ENCODE measurements at places on chromosomes 5 and 9.

DNA sequence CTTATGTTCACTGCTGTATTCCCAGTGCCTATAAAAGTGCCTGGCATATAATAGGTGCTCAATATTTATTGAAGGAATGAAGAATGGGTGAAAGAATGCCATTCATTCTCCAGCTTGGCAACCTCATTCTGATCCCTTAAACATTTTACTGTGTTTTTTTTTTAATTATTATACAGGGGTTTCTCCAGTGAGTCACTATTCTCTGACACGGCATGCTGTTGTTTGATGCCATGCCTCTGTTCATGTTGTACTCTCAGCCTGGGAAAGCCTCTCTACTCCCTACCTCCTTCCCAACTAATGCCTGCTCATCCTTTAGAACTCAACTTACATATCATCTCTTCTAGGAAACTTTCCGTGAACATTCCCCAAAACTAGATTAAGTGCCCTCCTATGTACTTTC is 70.2 kb upstream of the PHF24 start:
- ATAC-seq, result no peak

- ATAC-seq, result no peak
Observed at GRCh38 chr9:75235632-75236031, 147.3 kb downstream of the OSTF1 start.

- no peak for ATAC-seq
Observed at GRCh38 chr5:15757103-15757502, 257.1 kb downstream of the FBXL7 start.

DNA sequence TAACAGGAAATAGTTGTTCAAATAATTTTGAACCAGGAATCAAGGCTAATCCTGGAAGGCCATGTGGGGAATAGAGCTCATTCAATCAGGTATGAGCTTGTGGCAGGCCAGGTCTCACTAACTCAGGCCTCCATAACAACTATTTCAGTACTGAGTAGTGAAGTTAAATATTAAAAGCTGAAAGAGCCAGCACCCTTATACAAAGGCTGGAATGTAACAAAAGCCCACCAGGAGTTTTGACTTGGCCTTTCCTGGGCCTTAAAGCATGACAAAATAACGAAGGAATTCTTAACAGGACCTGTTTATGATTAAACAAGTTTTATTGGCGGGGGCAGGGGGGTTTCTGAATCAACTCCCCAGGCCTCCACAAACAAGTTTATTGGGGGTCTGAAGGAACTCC is 1146.7 kb downstream of the CDH9 start:
- ATAC-seq, result no peak

DNA sequence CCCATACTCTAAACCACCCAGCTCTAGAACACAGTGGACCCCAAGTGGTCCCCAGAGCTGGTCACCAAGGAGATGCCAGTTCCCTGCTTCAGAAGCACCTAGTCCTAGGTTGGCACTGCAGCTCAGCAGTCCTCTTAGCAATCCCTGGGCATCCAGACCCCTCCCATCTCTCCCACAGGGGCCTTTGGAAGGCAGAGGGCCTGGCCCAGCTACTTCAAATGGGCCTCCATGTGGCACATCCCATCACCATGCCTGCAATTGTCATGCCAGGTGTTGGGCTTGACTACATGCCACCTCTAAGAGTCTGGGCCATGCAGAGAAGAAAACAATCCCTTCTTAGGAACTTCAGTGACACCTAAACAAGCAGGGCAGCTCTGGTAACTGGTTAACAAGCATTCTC is 14.1 kb downstream of the MACROH2A1 start:
- ATAC-seq, result no peak

DNA sequence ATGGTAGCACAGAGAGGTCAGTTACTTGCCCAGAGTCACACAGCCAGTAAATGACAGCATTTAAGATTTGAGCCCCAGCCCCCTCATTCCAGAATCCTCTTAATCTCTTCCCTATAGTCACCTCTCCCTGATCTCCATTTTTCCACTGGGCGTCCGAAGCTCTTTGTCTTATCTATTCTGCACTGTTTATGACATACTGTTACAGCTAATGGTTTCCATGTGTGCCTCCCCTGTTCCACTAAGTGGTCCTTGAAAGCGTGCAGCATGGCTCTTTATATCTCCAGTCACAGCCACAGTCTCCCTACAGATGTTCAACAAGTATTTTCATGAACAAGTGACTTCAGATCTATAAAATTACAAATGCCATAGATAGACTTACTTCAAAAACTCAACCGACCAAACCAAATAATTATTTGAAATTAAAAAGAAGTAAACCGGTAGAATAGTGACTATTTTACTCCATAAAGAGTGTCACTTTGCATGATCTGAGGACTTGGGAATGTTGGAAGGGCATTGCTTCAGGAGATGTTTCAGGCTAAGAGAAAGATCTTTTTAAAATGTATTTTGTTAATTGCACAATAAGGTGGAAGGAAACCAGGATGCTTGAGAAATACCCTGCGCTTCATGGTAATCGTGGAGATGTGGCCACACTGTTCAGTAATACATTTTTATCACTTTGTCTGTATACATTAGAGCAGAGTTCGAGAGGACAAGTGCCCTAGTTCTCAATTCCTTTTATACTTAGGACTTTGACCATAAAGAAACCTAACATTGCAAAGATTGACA is 237.2 kb downstream of the FBXL7 start:
- no peak for ATAC-seq

DNA sequence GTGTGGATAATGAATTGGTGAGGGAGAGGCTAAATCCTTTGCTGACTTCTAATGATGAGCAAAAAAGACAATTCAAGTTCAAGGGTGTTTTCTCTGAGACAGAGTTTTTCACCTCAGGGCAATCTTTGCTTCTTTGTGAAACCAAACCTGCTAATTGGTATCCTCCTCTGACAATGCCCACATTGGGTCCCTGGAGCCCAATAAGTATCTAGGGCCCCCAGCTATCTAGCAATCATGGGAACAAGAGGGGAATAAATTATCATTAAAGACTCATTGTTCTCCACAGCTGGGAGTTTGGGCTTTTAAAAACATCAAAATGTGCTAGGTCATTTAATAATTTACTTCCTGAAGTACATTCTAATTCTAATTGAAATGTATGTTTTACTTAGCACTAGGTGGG is 227.3 kb downstream of the TMEM167A start:
- ATAC-seq, result no peak

DNA sequence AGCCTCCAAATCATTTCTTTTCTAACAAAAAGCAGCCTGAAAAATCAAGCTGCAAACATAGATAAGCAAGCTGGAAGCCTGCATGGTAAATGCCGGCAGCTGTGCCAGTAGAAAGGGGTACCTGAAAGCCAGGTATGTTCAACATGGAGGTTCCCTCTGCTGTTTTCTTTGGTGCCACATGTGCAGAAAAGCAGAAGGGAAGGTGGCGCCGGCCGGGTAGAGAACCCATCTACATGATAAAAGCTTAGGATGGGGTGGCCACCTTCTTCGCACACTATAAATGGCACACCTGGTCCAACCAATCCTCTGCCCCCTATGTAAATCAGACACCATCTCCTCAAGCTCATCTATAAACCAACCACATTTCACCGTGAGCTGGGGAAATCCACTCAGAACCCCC is 268.9 kb upstream of the IRX2 start:
- ATAC-seq, result no peak

- no peak for ATAC-seq
Observed at GRCh38 chr5:45604092-45604491, 92.1 kb downstream of the HCN1 start.

DNA sequence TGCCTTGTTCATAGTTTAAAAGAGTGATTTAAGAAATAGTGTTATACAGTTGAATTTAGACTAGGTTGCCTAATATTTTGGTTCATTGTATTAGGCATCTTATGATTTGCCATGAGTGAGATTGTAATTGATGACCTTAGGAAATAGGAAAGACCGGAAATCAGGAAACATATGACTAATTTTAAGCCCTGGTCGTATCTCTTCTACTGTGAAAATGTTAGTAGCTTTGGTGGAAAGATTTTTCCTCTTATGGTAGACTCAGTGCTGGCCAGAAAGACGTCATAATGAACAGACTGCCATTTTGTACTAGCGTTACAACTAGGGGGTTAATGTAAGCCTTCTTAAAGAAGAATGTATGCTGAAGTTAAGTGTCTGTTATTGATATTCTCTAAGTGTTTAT is 21.7 kb downstream of the SMARCA2 start:
- no peak for ATAC-seq

DNA sequence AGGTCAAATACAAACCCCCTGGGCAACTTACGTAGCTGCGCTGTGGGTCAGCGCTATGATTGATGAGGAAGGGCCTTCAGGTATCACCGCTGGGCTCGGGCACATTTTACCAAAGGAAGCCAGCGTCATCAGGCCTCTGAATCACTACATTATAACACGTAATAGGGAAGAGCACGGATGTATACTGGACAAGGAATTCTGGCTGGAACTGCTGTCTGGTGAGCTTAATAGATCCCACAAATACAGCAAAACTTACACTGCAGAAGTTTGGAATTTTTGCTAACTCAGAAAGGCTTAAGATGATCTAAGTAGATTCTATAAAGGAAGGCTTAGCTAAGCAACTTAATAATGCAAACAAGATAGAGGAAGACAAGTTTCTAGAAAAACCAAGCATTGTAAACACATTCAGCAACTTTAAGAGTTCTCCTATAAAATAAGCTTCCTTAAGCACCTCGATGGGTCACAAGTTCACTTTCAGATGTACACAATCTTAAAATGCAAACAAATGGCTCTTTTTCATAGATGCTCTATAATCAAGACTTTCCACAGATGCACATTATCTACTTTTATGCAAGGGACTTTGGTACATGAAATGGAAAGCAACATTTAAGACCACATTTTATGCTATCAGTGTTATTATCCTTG is 360.1 kb upstream of the PANK3 start:
- ATAC-seq, result no peak

DNA sequence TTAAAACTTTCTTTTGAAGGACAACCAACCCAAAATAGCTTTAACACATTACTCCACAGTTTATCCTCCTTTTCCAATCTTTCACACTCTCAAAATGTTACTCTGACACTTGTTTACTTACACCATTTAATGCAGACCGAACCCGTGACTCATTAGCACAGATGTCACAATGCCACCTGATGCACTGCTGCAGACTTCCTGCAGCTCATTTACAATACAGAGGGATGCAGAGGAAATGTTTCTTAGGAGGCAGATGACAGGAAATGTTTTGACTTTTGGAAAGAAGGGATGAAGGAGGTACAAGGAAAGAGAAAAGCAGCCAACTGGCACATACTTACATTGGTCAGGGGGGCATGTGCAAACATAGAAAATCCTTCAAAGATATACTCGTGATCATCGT is 39.0 kb downstream of the DROSHA start:
- no peak for ATAC-seq

GRCh38 chr9:1875921-1876448 is 139.2 kb upstream of the SMARCA2 start:
- ATAC-seq, result peak; percentile 66

DNA sequence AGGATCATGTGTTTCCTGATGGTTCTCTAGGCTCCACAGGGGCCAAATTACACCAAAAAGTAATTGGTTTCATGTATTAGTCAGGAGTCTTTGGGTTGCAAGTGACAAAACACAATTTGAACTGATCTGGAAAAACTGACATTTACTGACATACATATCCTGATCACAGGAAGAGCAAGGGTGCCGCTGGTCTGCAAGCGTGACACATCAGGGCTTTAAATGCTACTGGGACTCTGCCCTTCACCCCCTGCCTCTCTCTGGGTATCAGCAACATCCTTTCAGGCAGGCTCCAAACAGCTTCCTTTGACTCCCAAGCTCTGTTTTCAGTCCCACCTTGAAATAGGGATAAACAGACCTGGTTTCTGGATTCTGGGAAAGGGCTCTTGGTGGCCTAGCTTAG is 197.5 kb downstream of the PALM2AKAP2 start:
- ATAC-seq, result peak; percentile 46

DNA sequence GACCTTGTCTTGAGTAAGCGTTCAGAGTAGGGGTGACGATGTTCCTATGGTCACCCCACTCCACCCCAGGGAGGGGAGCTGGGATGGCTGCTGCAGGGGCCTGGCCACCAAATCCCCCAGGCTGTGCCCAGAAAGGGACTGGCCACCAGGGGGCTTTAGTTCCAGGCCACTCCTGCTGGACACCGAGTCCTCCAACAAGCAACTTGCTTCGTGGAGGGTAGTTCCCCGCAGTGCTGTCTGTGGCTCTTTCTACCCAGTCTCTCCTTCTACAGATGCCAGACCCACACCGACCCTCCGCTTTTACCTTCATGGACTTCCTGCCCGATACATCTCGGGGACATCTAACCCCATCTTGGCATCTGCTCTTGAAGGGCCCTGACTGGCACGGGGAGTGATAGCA is 35.7 kb upstream of the GABRP start:
- no peak for ATAC-seq

DNA sequence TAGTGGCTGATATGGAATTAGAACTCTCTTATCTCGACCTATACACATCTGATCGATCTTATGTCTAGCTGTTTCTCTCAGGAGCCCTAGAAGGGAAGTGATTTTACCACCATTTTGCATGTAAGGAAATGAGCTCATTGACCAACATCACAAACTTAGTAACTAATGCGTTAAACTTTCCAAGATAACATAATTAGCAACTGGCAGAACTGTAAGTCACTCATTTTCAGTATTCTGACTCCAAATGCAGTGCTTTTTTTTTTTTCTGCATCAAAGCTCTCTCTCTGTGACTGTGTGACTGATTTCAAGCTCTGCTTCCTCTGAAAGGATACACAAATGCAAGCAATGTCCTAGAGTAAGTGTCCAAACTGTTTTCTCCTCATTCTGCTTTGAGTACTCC is 68.1 kb upstream of the FBXL7 start:
- no peak for ATAC-seq

DNA sequence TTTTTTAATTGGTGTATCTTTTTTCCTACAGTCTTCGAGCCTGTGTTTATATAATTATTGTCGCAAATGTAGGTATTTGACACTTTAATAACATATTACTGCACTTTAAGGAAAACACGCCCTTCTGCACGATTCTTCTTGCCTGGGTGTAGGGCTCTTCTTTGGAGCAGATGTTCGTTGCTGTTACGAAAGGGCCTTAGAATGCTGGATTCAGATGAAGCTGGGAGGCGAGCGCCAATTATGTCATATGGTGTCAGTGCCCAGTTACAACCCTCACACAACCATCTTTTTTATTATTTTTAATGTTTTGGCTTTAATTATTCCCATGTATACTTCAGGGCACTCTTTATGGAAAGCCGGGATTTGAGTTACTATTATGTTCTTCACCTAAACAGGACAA is 553.0 kb downstream of the EBF1 start:
- ATAC-seq, result no peak

DNA sequence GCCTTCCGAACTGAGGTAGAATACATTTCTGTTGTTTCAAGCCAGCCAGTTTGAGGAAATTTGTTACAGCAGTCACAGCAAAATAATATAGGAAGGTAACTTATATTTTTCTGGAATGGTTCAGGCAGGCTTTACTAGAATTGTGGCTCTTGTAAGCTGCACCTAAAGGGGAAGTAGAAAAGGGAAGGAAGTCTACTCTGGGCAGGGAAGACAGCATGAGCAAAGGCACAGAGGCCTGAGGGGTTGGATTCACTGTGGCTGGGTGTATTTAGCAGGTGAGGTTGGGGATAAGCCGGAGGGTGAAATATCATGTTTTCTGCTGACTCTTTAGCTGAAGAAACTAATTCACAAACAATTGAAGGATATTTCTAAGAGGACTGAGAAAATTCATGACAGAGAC is 183.5 kb downstream of the GAS1 start:
- no peak for ATAC-seq

GRCh38 chr5:100899675-100900074 is 3.4 kb downstream of the ST8SIA4 start:
- ATAC-seq, result no peak

- no peak for ATAC-seq
Observed at GRCh38 chr9:624935-625500, 216.5 kb upstream of the DMRT1 start.

GRCh38 chr5:92977846-92978540 is 603.0 kb downstream of the NR2F1-AS1 start:
- ATAC-seq, result no peak

GRCh38 chr5:16410338-16410737 is 55.3 kb downstream of the ZNF622 start:
- ATAC-seq, result no peak

All from activated T-helper 17 cell treated with anti-CD3 and anti-CD28 coated beads, Interleukin-2, amount 50 U/mL, for 72 hours (primary cell).